ENCODE measurements at places on chromosomes 4 and X. TPM values are rescaled to one million over a fixed set of nuclear protein-coding genes. Genes with fewer than 3 reads are reported as not detected.
A peak's percentile ranks its signal among the peaks of the same experiment; 100 is the strongest.

Gene H2BW2
- not detected for total RNA-seq

Gene RS1
- total RNA-seq = not detected

Gene SPANXN4
- total RNA-seq = not detected

Gene TCEANC
- total RNA-seq = 4.8 TPM

Gene BEND2
- not detected for total RNA-seq

Gene CXorf65
- not detected for total RNA-seq

Gene RNF175
- total RNA-seq = 0.63 TPM

Gene CT47A7
- total RNA-seq = not detected

Gene LRCH2
- total RNA-seq = 13.2 TPM

Gene PDE6B
- 1.0 TPM for total RNA-seq

Gene TMEM128
- total RNA-seq = 14.9 TPM

DNA sequence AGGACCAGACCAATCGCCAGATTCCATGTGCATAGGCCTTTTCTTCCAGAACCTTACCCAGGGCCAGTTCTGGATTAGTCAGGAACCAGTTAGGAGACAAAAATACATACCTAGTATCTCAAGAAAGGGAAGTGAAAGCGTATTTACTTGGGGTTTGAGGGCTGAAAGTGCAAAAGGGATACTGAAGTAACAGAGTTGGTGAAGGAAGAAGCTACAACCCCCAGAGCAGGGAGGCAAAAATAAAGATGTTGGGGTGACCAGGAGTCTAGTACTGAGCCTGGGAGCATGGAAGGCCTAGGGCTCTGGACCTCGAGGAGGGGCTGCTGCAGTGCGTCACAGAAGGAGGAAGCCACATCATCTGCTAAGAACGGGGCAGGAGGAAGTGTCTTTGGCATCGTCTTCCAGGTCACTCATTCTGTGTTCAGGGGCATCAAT is 38.3 kb downstream of the TKTL1 start:
- no peak for DNase-seq

- DNase-seq = no peak
These were observed 30.6 kb downstream of the RFC1 start for GRCh38 chr4:39335566-39335965.

DNA sequence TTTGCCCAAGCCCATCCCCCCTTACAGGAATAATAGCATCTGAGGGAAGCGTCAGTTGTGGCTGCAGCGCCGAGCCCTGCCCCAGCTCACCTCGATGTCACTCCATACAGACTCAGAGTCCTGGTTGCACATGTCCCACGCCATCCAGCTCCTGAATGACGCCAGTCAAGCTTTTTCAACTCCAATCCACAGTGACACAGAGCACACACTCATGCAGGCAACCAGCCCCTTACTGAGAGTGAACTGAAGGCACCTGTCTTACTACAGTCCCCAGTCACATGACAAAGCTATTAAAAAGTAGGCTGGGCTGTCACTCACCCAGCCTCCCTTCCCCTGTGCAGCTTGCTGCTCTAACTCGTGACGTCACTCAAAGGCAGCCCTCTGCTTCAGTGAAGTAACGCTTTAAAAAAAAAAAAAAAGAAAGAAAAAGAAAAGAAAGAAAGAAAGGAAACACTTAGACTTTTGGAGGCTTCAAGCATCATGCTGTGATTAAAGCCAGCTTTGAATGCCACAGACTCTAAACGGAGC is at the start of gene PPARGC1A:
Gene PPARGC1A (minus strand): TSS at position 234 of the 528 bp plus-strand sequence. CDS start 90 bp downstream, at position 144.
- peak; percentile 72 for DNase-seq

DNA sequence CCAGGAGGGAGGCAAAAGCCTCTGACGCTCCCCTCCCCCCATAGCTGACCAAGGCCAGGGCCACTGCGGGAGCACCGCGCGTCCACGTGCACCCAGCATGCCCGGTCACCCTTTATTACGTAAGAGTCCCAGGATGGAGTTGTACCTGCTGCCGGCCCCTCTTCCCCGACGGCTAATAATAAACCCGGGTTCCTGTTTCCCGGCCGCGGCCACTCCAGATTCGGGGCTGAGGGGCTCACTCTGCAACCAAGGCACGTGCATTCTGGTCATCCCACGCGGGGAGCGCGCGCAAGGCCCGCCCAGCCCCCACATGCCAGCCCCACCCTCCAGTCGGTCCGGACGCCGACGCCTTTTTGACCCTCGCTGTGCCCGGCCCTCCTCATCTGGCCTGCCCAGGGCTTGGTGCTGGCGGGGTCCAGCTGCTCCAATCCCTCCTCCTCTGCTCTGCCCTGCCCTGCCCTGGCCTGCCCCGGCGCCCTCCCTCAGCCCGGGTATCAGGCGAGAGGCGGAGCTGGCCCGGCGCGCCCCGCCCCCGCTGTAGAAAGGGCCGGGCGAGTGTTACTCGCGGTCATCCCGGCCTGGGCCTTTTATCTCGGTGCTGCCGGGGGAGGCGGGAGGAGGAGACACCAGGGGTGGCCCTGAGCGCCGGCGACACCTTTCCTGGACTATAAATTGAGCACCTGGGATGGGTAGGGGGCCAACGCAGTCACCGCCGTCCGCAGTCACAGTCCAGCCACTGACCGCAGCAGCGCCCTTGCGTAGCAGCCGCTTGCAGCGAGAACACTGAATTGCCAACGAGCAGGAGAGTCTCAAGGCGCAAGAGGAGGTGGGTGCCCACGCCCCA is 2.6 kb downstream of the MID1IP1 start:
- peak; percentile 93 for DNase-seq

DNA sequence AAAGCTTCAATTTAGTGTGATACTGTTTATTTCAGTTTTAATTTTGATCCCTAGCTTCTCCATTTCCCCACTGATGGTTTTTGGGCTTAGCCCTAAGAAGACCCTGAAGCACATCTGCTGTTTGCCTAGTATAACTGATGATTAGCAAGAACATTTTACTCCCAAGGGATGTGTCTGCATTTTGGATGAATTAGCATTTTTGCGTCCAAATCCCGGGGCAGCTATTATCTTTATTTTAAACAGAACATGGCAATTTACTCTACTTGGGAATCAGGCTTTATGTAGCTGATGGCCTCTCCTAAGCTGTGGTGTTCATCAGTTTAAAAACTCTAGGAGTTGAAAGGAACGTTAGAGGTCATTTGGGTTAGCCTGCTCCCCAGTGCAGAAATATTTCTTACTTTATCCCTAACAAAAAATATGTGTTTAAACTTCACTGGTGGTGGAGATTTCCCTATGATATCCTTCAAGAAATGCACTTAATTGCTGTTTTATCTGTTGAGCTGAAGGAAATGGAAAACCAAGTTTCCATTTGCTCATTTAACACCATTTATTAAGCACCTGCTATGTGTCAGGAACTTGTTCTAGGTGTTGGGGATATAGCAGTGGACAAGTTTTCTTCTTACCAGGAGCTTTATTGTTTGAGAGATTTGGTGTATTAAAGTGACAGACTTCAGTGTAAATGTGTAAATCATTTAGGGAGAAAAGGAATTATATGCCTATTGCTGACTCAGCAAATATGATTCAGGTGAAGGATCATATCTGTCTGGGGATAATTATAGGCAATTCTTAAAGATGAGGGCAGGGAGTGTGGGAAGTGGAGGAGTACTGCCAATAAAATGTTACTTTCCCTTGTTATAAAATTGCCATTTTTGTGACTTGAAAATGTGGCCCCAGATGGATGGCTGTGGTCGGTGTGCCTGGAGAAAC is 3.4 kb downstream of the SEPTIN11 start:
- DNase-seq = no peak

GRCh38 chr4:180617196-180617595 is 1626.0 kb upstream of the TENM3 start:
- no peak for DNase-seq

DNA sequence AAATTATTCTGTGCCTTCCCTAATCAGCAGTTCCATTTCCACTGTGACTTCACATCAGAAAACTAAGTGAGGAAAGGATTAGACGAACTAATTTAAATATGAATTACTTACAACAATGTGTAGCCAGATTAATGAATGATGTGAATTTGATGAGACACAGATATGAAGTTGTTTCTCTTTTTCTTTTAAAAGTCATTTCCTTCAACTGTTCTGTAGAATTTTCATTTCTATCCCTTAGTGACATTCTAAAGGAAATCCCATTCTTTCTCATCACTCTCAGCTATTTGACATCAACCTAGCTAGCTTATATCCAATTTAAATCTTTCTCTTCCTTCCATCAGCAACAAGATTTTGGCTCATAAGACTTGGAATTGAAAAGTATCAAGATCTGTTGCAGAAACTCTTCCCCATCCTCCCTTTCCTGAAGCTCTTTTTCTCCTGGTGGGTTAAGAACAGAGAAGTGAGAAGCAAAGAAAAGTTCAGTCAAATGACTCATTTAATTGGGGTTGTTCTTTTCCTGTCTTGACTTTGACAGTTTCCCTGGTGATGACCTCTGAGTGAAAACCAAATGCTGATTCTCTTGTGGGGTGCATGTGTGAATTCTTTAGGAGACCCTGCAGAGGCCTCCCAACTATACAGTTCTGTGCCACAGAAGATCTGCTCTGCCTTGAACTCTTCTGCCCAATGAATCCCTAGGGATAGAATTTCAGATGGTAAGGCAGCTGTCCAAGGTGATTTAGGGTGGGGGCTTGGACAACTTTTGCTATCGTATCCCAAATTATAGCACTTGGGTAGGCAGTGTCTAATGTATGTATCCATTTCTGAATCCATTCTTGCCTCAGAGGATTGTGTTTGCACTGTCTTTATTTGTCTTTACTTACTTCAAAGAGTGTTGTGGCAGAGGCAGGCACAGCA is 232.5 kb upstream of the GPRIN3 start:
- no peak for DNase-seq

- no peak for DNase-seq
These were observed 150.4 kb upstream of the ARX start for GRCh38 chrX:25166145-25166544.

- DNase-seq = no peak
These were observed 66.9 kb downstream of the TAB3 start for GRCh38 chrX:30822068-30822681.

- no peak for DNase-seq
These were observed 104.4 kb downstream of the GPC3 start for GRCh38 chrX:133881007-133881406.

GRCh38 chr4:79547851-79548250 is 139.8 kb upstream of the GK2 start:
- DNase-seq = no peak

GRCh38 chrX:69150281-69150960 is 14.8 kb downstream of the PJA1 start:
- no peak for DNase-seq

GRCh38 chr4:54475546-54475945 is 182.2 kb upstream of the KIT start:
- no peak for DNase-seq

DNA sequence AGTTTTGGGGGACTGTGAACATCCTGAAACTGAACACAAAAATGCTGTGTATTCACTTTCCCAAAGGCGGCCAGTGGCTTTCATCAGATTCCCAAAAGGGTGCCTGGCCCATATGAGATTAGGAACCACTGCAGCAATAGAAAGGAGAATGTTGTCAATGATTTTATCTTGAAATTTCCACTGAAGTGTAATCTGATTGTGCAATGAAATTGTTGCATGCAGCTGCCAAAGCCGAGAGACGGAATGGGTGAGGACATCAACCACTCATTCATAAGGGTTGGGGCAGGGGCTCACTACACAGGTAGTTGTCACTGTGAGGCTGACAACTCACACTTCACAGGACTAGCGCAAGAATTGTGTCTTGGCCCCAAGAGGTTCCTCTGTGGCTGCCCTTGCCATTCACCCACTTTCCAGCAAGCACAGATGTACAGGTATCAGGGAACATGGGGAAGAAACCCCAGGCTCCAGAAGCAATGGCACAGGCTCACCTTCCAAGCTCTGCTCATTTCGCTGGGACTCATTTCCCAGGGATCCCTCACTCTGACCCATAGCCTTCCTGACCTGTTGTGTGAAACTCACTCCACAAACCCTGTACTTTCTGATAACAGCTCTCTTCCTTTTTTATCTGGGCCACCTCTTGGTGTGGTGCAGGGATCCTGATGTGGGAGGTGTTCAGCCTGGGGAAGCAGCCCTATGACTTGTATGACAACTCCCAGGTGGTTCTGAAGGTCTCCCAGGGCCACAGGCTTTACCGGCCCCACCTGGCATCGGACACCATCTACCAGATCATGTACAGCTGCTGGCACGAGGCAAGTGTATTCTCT is 48.8 kb downstream of the BMX start:
- DNase-seq = no peak

GRCh38 chr4:156638334-156638733 is 333.3 kb downstream of the PDGFC start:
- DNase-seq = no peak

DNA sequence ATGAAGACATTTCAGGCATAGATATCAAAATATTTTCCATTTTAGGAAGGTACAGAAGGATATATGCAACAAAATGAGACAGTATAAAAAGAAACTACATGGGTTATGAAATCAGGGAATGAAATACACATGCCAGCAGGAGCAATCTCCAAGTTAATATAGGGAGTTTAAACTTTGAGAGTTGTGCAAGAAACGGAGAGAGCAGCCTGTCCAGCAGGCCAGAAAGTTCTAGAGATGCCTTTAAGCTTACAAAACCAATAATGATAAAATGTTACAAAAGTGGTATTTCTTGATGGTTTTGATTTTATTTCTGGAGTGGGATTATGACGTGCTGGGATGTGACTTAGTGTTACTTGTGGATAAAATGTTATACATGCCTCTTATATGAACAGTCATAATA is 2047.9 kb downstream of the ARAP2 start:
- no peak for DNase-seq

GRCh38 chr4:144666539-144667175 is 20.7 kb downstream of the HHIP start:
- DNase-seq = no peak

DNA sequence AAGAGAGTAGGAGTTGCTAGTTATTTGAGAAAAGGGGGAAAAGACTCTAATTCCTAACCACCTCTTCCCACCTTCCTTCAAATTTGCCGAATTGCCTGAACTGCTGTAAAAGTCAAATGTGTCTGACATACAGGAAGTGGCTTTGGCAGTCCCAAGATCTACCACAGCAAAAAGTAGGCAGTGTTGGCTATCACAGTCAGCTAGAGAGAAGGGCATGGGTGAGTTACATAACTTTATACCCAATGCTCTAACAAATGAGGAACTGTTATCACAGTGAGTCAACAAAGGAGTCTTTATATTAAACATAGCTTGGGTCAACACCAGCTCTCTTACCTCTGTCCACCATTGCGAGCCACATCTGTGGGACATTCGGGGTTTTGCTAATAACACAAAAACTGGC is 2.4 kb upstream of the MBNL3 start:
- no peak for DNase-seq

GRCh38 chr4:60723796-60724195 is 476.3 kb upstream of the ADGRL3 start:
- no peak for DNase-seq

- DNase-seq = no peak
These were observed 40.6 kb upstream of the IL21 start for GRCh38 chr4:122661176-122662160.

- DNase-seq = no peak
These were observed 40.8 kb upstream of the TMPRSS11E start for GRCh38 chr4:68406479-68406859.

DNA sequence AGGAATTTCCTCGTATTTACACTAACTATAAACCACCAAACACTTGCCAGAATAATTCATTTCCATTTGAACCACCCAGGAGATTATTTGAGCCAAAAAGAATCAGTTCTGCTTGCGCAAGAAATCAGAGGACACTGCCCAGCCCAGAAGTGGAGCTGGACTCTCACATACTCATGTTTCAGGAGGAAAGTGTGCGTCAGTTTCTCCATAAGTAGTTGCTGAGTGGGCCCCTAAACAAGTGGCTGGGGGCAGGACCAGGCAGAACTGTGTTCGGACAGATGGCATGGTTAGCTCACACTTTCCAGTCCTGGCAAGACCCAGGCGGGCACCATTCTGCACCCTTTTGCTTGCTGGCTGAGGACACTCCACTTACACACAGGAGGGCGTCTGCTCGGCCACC is 38.8 kb downstream of the BTC start:
- DNase-seq = no peak

Data from mucosa of descending colon (tissue), 3 donors.